Activated T-helper 1 cell treated with Interleukin-2 at 50 U/mL for 16 hours (primary cell): ENCODE measurements at places on chromosomes 1 and 21.

DNA sequence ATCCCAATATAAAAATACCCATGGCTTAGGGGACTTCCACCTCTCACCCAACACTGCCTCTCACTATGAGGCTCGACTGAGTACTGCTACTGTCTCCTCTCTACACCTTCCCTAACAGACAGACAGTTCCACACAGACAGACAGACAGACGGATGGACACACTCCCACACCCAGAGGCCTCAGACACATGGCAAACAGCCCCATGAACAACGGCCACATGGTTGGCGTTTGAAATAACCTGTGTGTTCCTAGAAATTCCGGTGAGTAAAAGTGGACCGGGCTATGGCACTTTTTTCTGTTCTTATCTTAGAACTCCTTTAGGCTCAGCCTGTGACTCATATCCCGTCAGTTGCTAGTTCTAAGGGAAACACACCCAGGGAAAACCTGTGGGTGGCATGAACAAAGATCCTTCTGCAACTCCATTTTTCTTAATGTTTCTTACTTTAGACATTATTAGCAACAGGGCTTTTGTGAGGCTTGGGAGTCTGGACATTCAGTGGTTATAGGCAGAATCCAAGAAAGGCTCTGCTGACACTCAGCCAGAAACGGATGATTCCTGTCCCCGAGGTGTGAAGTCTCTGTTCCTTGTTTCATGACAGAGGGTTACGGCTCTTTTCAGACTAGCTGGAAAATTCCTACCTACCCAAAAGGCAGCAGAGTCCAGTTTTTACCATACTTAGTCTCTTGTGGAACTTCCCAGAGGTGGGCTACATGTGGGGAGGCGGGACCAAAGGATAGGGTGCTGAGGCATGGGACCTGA, 90.5 kb upstream of the TLR5 start:
- DNase-seq = no peak

- no peak for DNase-seq
Measured at GRCh38 chr1:237108297-237109040, 66.5 kb downstream of the RYR2 start.

DNA sequence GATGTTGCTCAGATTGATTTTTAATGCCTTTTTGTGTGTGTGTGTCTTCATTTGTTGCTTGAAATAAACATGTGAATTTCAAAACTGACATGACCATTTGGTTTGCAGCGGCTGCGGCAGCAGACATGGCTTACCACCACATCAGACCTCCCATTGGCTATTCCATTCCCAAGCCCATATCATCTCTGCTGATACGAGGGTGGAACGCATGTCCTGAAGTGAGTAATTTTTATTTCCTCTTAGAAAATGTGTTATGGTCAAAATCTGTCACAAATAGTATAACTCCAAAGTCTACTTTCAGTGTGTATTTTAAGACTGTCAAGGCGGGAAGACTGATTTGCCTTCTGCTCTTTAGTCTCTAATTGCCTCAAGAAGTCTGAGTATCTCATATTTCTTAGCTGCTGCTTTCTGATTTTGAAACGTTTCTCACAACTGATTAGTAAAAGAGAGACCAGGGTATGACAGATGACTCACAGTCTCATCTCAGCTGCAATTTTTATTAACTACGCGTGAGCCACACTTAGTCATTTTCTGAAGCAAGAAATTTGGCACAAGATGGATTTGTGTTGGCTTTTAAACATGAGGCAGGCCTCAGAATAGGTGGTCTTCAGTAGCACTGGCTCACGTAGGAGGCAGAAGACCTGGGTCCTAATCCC, 49.0 kb downstream of the LRRC53 start:
- DNase-seq = no peak

DNA sequence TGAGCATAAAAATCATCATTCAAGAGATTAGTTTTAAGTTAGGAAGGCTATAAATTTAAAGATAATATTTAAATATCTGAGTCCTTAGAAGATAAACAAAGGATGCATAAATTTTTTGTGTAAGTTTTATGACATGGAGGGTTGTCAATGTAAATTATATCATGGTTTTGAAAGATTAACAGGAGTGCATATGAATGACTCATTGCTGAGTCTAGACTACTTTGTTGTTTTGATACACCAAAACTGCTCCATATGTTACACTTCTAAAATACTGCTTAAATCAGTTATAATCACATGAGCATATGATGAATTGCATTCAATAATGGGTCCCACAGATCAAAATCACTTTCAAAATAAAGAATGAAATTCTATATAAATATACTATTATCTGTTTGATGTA, 312.5 kb downstream of the KCNT2 start:
- DNase-seq = no peak

DNA sequence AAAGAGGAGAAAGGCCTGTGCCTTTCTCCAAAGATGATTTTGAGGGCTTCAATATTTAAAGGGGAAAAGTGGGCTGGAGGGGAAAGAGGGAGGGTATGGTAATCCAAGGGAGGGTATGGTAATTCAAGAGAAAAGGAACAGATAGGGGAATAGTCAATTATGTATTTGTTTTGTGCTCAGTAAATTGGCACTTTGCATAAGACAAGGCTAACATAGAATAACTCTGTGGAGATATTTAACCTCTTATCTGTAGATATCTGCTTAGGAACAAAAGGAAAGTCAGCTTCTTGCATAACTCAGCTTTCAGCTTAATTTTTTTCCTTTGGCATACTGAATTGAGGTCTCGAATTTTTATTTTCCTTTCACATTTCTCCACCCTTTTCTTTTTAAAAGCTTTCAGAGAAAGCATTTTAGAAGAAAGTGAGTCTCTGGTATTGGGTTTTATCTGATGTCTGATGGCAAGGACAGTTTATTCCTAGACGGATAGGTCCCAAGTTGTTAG, 119.9 kb upstream of the F3 start:
- no peak for DNase-seq

DNA sequence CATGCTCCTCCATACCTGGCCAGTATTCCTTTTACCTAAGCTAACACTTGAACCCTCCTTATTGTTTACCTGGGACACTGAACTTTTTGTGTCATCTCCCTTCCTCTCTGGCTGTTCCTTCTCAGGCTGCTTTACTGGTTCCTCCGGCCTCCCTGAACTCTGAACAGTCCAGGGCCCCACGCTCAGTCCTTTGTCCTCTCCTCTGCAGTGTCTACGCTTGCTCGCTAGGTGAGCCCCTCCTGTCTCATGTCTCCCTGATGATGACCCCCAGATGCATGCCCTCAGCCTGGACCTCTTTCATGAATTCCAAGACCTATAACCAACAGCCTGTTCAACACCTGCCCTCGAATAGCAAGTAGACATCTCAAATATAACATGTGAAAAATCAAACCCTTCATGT, 108.4 kb upstream of the COA6 start:
- no peak for DNase-seq

- DNase-seq = no peak
Measured at GRCh38 chr1:64479874-64480273, 9.9 kb downstream of the CACHD1 start.

- DNase-seq = no peak
Measured at GRCh38 chr1:35524106-35524505, 33.1 kb downstream of the KIAA0319L start.

DNA sequence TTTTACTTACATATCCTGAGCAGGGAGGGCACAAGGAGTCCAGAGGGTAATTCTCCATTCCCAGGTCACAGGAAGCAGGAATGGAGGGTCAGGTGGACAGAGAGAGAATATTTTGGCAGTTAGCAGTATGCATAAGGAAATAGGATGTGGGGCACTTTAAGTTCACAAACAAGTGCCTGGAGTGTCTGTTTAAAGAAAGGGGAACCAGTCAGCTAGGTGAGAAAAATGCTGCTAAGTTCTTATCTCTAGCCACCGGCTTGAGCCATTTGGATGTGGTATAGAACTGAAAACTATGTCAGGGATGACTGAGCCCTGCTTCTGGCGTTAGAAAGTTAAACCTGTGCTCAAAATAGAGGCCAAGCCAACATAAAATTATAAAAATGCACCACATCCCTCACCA, 739.7 kb upstream of the NCAM2 start:
- no peak for DNase-seq

DNA sequence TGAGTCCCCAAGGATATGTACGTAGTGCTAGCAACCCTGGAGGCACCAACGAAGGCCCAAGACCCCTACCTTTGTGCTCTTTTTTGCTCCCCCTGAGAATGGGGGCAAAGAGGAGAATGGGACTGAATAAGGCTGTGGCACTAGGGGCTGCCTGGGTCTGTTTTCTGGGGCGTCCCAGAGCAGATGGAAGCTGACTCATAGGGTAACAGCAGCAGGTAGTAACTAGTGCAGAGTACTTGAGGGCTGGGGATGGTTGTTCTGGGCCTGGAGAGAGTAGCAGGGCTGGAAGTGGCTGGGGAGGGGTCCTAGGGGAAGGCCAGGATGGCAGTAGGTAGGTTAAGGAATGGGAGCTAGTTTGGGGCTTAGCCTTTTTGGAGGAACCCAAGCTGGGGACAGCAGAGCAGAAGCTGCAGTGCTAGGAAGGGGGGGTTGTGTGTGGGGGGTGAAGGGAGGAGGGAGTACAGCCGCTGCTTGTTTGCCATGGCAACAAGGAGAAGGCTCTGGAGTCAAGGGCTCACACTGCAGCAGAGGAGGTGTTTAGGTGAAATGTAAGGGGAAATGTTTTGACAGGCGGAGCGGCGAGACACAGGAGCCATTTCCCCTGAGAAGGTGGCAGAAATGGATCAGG, 1.8 kb downstream of the NCDN start:
- DNase-seq = no peak

- no peak for DNase-seq
Measured at GRCh38 chr1:205004351-205004750, 38.7 kb upstream of the CNTN2 start.

- no peak for DNase-seq
Measured at GRCh38 chr1:240070188-240070587, 21.5 kb upstream of the FMN2 start.

- no peak for DNase-seq
Measured at GRCh38 chr21:14526836-14527695, 19.0 kb downstream of the SAMSN1 start.

DNA sequence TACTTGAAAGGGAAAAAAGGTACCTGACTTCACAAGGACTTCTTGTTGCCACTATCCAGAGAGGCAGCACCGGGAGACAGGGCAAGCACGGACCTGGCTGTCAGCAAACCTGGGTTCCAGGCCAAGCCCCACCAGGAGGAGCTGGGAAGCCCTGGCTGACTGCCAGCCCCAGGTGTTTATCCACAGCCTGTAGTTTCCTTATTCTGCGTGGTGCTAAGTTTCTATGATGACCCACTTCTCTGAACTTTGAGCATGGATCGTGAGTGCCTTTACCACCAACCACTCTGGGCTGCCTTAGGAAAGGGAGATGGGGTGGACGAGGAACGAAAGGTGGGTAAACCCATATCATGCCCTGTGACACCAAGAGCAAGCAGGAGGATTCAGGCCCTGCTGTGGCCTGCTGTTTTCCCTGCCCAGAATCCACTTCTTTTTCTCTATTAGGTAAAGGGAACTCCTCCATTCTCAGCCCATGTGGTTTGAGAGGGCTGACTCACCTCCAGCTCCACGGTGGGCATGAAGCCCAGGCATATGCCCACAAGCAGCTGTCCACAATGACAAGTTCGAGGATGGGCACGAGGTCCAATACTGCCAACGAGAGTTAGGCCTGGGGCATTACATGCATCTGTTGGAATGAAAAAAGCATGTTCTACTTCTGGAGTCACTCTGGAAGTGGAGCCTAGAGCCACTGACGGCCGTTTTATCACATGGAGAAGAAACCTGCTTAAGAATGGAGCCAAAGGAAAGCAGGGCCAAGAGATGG, 20.3 kb downstream of the TSPAN2 start:
- no peak for DNase-seq

GRCh38 chr21:36482181-36482580, 2.3 kb upstream of the CLDN14 start:
- DNase-seq = no peak

DNA sequence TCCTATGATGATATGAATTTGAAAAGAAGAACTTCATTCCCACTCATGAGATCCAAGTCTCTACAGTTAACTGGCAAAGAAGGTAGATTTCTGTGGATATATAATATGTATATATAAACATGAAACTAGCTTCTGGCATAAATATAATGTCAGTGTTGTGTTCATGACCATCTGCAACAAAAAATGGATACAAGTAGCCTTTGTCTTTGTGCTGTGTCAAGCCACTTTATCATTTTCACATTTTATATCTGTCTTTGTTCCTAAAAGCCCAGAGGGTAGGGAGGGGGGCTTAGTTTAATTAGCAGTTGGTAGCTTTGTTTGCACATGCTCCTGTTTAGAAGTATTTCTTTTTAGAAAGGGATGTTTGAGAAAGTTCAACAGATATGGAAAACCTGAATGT, 56.2 kb upstream of the FASLG start:
- no peak for DNase-seq

- no peak for DNase-seq
Measured at GRCh38 chr1:26789931-26790330, 2.2 kb downstream of the PIGV start.

GRCh38 chr21:41808094-41808493, 41.2 kb upstream of the RIPK4 start:
- DNase-seq = no peak

DNA sequence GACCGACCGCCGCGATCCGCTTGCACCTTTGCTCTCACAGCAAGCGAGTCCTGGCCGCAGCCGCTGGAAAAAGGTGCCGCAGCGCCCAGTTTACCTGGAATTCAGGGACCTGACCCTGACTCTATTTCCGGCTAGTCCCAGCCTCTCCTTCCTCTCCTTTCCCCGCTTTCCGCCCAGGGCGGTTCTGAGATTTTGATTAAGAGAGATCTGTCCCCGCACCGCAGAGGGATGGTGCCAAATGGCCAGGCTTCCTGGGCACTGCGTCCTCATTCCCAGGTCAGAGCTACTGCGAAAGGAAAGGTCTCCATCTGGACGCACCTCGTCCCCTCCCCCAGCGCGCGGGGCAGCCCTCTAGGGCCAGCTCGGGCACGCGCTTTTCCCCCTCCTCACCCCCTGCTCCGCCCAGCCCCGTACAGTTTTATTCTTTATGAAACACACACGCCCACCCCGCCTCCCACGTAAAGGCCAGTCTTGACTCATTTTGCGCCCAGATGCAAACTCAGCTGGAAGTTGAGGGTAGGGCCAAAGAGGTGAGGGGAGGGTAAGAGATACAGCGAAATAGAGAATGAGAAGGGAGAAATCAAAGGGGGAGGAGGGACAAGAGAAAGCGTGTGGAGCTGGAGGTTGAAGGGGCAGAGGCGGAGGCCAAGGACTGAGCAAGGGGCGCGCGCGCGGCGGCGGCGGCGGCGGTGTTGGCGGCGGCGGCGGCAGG, 411.8 kb upstream of the ESRRG start:
- DNase-seq = no peak

GRCh38 chr1:202599669-202600431, 110.4 kb downstream of the SYT2 start:
- no peak for DNase-seq
